ENCODE measurements at places on chromosomes 7 and 10.

GRCh38 chr10:30396293-30396692, 37.7 kb upstream of the MAP3K8 start:
- H3K4me1 ChIP-seq: no peaks in the 10 kb centered on the region
- DNase-seq: no peak
- H3K27me3 ChIP-seq: no peaks in the 10 kb centered on the region

DNA sequence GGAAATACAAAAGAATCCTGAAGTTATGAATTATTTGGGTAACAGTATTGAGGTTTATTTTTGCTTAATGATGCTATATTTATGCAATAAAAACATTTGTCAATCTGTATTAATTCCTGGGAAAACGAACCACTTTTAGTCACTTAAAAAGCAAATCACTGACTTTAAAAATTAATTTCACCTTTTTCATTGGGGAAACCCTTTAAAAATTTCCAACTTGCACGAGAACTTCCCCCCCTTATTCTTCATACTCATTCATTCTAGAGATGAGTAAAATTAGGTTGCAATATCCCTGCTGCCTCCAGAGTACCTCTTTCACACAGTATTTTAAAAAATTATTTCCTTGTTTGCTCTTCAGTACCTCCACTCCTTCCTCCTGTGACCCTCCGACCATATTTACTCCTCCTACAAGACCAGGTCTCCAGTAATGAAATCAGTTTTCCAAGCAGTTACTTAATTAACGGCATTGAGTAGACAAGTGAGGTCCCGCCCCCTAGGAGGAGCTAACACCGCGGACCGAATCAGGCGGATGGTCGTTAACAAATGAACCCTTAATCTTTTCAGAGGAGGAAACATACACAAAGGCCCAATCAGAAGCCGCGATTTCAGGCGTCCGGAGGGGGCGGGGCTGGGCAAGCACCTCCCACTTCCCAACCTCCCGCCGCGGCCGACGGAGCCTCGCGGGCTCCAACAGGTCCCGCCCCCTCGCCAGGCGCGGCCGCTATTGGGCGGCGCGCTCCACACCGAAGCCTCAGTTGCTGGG, 465 bp upstream of the TRIM24 start:
- no peaks in the 10 kb centered on the region for H3K27me3 ChIP-seq
- no peaks in the 10 kb centered on the region for H3K36me3 ChIP-seq
- no peak overlapping the region for H3K27ac ChIP-seq
- peaks cover under 1% of the 10 kb centered on the region for H3K4me1 ChIP-seq
- no peak overlapping the region for H3K4me3 ChIP-seq
- peak; percentile 98 for DNase-seq

DNA sequence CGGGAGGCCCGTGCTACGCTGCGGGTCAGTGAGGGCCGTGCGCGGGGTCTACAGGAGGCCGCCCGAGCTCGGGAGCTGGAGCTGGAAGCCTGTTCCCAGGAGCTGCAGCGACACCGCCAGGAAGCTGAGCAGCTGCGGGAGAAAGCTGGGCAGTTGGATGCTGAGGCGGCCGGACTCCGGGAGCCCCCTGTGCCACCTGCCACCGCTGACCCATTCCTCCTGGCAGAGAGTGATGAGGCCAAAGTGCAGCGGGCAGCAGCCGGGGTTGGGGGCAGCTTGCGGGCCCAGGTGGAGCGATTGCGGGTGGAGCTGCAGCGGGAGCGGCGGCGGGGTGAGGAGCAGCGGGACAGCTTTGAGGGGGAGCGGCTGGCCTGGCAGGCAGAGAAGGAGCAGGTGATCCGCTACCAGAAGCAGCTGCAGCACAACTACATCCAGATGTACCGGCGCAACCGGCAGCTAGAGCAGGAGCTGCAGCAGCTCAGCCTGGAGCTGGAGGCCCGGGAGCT, 7.0 kb downstream of the LZTS2 start:
- no peaks in the 10 kb centered on the region for H3K27me3 ChIP-seq
- peaks cover 13% of the 10 kb centered on the region for H3K4me1 ChIP-seq
- no peak overlapping the region for H3K4me3 ChIP-seq

DNA sequence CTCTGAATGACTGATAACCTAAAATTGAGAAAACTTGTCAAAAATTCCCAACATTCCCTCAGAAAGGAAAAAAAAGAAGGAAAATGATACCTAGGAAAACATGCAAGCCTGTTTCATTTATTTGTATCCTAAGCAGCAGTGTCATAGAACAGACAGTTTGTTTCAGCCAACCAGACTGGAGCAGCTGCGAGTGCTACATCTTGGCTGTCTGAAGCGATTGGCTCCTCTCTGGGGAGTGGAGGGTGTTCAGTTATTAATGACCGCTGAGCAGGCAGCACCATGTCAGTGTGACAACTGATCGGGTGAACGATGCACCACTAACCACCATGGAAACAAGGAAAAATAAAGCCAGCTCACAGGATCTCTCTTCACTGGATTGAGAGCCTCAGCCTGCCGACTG, at the start of gene LRRN3:
Gene LRRN3, plus strand, starts transcription at position 282 of the 400 bp plus-strand sequence. CDS start 31,646 bp downstream, outside the sequence.
- H3K36me3 ChIP-seq: no peaks in the 10 kb centered on the region
- peak; percentile 77 for DNase-seq
- H3K27ac ChIP-seq: no peak within 1 kb of the TSS
- H3K27me3 ChIP-seq: no peaks in the 10 kb centered on the region
- peaks cover 5% of the 10 kb centered on the region for H3K4me1 ChIP-seq
- H3K4me3 ChIP-seq: peak within 1 kb of the TSS; percentile 68

DNA sequence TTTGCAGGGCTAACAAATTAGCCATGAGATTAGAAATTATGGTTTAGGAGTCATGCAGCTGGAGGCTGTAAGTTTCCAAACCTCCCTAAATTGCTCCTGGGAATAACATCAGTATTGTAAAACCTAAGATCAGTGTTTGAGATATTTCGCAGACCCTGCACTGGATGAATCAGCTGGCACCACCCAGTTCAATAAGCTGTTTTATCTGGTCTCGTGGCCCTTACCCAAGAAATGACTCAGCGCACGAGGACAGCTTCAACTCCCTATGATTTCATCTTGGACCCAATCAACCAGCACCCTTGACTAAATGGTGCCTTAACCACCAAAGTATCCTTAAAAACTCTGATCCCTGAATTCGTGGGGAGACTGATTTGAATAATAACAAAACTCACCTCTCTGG, 482.0 kb upstream of the PCDH15 start:
- no peaks in the 10 kb centered on the region for H3K4me1 ChIP-seq

DNA sequence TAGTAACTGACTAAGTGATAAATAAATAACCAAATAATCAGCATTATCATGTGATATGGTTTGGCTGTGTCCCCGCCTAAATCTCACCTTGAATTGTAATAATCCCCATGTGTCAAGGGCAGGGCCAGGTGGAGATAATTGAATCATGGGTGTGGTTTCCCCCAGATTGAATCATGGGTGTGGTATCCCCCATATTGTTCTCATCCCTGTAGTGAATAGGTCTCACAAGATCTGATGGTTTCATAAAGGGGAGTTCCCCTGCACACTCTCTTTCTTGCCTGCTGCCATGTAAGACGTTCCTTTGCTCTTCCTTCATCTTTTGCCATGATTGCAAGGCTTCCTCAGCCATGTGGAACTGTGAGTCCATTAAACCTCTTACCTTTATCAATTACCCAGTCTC, 72.1 kb upstream of the NRP1 start:
- no peak overlapping the region for H3K27ac ChIP-seq
- no peak overlapping the region for H3K4me3 ChIP-seq
- no peak for DNase-seq
- no peaks in the 10 kb centered on the region for H3K27me3 ChIP-seq
- H3K4me1 ChIP-seq: no peaks in the 10 kb centered on the region

DNA sequence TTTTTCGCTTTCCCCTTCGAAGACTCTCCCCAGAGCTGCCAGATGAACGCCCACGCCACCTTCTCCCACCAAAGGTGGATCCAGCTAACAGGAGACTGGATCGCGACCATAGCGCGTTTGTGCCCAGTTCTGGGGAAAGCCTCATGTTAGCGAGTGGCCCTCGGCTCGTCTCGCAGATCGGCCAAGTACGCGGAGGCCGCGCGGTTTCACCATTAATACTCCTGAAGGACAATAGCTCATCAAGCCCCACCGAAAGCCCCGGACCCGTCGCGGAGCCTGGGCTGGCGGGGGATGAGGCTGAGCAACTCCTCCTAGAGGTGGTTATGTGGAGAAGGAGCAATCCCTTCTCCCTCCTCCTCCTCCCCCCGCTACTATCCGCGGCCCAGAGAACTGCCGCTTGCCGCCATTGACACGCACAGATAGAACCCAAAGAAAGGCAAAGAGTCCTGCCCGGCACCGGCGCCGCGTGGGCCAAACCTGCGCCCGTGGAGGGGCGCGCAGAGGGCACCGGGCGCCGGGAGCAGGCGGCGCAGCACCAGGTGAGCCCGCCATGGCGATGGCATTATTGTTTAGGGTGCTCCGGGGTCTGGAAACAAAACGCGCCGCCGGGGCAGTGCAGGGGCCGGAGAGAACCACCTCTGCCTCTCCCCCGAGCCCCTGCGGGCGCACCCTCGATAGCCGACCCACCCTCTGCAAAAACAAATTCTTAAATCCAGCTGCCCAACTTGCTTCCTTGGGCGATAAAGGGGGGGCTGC, at the start of gene MACROH2A2:
Gene MACROH2A2, plus strand, starts transcription at position 385 of the 756 bp plus-strand sequence. CDS start 22,813 bp downstream, outside the sequence.
- peak within 1 kb of the TSS; percentile 28 for H3K27ac ChIP-seq
- peaks cover 22% of the 10 kb centered on the region for H3K27me3 ChIP-seq
- H3K36me3 ChIP-seq: no peaks in the 10 kb centered on the region
- DNase-seq: peak; percentile 76
- H3K4me3 ChIP-seq: peak within 1 kb of the TSS; percentile 71

GRCh38 chr10:124008681-124009080, 84.7 kb downstream of the CHST15 start:
- DNase-seq: no peak
- H3K4me1 ChIP-seq: no peaks in the 10 kb centered on the region
- H3K27me3 ChIP-seq: no peaks in the 10 kb centered on the region
- no peak overlapping the region for H3K4me3 ChIP-seq

DNA sequence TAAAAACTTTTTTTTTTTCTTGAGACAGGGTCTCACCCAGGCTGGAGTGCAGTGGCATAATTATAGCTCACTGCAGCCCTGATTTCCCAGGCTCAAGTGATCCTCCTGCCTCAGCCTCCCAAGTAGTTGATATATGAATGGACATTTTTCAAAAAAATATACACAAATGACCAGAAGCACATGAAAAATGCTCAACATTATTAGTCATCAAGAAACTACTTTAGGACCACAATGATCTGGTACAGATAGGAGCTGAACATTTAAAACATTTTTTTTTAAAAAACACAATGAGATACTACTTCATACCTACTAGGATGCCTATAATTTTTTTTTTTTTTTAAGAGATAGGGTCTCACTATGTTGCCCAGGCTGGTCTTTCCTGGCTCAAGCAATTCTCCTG, 21.7 kb downstream of the SCD start:
- H3K4me3 ChIP-seq: no peak overlapping the region
- DNase-seq: no peak
- no peak overlapping the region for H3K27ac ChIP-seq

GRCh38 chr7:8221567-8221966, 40.4 kb downstream of the ICA1 start:
- no peaks in the 10 kb centered on the region for H3K4me1 ChIP-seq
- DNase-seq: no peak
- no peaks in the 10 kb centered on the region for H3K27me3 ChIP-seq
- H3K4me3 ChIP-seq: no peak overlapping the region

- DNase-seq: no peak
- no peaks in the 10 kb centered on the region for H3K27me3 ChIP-seq
- no peaks in the 10 kb centered on the region for H3K36me3 ChIP-seq
- no peak overlapping the region for H3K4me3 ChIP-seq
- H3K4me1 ChIP-seq: peaks cover 11% of the 10 kb centered on the region
- H3K27ac ChIP-seq: no peak overlapping the region
Observed at GRCh38 chr7:134462337-134462925, 3.5 kb upstream of the AKR1B1 start.

- H3K4me1 ChIP-seq: no peaks in the 10 kb centered on the region
- DNase-seq: no peak
- no peaks in the 10 kb centered on the region for H3K36me3 ChIP-seq
- no peak overlapping the region for H3K4me3 ChIP-seq
- H3K27ac ChIP-seq: no peak overlapping the region
- H3K27me3 ChIP-seq: no peaks in the 10 kb centered on the region
Observed at GRCh38 chr7:78055599-78055998, 257.0 kb downstream of the PHTF2 start.

GRCh38 chr10:132417957-132418441, 21.0 kb downstream of the PWWP2B start:
- H3K4me3 ChIP-seq: no peak overlapping the region
- H3K27ac ChIP-seq: peak overlapping the region; percentile 61
- H3K27me3 ChIP-seq: no peaks in the 10 kb centered on the region
- DNase-seq: no peak

- no peak overlapping the region for H3K4me3 ChIP-seq
- H3K4me1 ChIP-seq: no peaks in the 10 kb centered on the region
- no peaks in the 10 kb centered on the region for H3K27me3 ChIP-seq
- H3K36me3 ChIP-seq: no peaks in the 10 kb centered on the region
Observed at GRCh38 chr10:130354976-130355795, 219.0 kb downstream of the GLRX3 start.

DNA sequence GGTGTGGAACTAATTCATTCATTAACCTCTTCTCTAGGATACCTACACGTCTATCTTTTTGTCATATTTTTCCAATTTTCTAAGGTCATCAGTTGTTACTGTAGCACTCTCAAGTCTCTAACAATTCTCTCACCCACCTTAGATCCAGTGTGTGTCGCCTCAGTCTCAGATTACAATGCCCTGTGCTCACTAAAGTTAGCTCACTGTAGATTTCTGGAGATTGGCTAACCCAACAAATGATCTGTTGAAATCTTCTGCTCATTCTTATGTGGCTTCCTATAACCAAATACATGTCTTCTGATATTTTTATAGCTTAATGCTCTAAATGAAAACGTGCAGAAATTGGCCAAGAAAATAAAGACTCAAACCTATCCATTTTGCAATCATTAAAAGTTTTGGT, 142.6 kb downstream of the SLC25A13 start:
- H3K4me1 ChIP-seq: no peaks in the 10 kb centered on the region
- no peak for DNase-seq
- H3K27ac ChIP-seq: no peak overlapping the region

- peaks cover 71% of the 10 kb centered on the region for H3K36me3 ChIP-seq
- no peaks in the 10 kb centered on the region for H3K27me3 ChIP-seq
- DNase-seq: no peak
- no peaks in the 10 kb centered on the region for H3K4me1 ChIP-seq
Observed at GRCh38 chr10:93352638-93353383, 129.3 kb downstream of the MYOF start.

- no peaks in the 10 kb centered on the region for H3K27me3 ChIP-seq
- no peak for DNase-seq
- no peaks in the 10 kb centered on the region for H3K4me1 ChIP-seq
- H3K36me3 ChIP-seq: no peaks in the 10 kb centered on the region
Observed at GRCh38 chr7:80432166-80432565, 79.7 kb downstream of the GNAT3 start.
